ENCODE measurements at places on chromosomes 6 and 20.

DNA sequence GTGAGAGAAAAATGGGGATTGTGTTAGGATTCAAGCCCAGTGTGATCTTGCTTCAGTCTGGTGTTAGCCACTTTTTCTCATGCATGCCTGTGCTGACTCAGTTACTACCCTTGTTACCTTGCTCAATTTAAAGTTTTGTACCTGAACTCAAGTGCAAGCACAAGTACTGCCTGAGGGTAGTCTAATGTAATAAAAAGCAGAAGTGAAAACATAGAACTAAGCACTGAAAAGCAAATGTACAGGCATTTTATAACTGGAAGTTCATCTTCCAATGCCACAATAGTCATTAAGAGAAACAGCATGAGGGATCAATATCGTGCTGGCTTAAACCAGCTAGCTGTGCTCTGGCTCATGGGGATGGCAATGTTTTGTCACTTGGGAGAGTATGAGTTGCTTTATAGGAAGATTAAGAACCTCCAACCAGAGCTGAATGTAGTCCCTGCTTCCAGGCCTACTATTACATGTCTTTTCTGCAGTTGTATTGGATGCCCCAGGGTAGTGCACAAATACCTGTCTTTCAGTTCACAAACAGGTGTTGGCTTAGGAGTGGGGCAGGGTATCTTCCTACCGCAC is 48.7 kb downstream of the SLC35F1 start:
- H3K4me1 ChIP-seq, result peaks cover 67% of the 10 kb centered on the region
- H3K4me3 ChIP-seq, result peak overlapping the region; percentile 42
- H3K27me3 ChIP-seq, result no peaks in the 10 kb centered on the region
- peak overlapping the region; percentile 75 for H3K27ac ChIP-seq

GRCh38 chr20:4929686-4930397 is 71.5 kb downstream of the SLC23A2 start:
- no peaks in the 10 kb centered on the region for H3K36me3 ChIP-seq
- H3K27ac ChIP-seq, result peak overlapping the region; percentile 22
- no peak for DNase-seq
- peaks cover 11% of the 10 kb centered on the region for H3K4me1 ChIP-seq
- no peaks in the 10 kb centered on the region for H3K27me3 ChIP-seq

DNA sequence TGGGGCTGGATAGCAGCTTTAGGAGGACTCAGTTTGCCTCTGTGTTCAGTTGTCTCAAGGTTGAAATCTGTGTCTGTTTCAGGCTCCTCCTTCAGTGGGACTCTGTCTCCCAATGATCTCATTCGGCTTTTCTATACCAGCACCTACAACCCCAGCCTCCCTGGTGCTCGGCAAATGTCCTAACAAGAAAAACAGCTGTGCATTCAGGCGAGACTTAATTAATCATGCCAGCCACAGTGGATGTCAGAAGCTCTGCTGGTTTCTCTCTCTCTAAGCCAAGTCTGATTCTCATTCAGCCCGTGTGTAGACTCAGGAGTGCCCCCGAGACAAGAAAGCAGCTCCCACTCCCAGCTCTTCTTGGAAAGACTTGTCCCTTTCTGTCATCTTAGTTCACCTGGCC is 46.8 kb downstream of the SUN5 start:
- DNase-seq, result no peak
- no peak overlapping the region for H3K27ac ChIP-seq
- H3K4me3 ChIP-seq, result no peak overlapping the region
- peaks cover 11% of the 10 kb centered on the region for H3K36me3 ChIP-seq
- no peaks in the 10 kb centered on the region for H3K4me1 ChIP-seq
- peaks cover 7% of the 10 kb centered on the region for H3K27me3 ChIP-seq

DNA sequence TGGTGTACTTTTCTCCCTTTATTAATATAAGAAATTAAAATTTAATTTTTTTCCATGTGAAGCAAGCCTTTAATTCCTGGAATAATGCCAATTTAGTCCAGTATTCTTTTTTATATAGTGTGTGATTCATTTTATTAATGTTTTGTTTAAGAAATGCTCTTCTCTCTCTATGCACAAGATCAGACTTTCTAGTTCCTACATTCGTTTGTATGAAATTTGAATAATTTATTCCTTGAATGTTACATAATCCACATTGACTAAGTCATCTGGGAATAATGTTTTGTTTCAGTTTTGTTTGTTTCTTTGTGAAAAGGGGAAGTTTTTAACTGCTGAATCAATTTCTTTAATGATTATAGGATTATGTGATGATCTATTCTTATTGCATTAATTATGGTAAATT is 181.4 kb upstream of the ID4 start:
- H3K4me1 ChIP-seq, result no peaks in the 10 kb centered on the region
- H3K27ac ChIP-seq, result no peak overlapping the region
- no peak for DNase-seq
- H3K27me3 ChIP-seq, result no peaks in the 10 kb centered on the region
- H3K4me3 ChIP-seq, result no peak overlapping the region
- H3K36me3 ChIP-seq, result peaks cover 8% of the 10 kb centered on the region

DNA sequence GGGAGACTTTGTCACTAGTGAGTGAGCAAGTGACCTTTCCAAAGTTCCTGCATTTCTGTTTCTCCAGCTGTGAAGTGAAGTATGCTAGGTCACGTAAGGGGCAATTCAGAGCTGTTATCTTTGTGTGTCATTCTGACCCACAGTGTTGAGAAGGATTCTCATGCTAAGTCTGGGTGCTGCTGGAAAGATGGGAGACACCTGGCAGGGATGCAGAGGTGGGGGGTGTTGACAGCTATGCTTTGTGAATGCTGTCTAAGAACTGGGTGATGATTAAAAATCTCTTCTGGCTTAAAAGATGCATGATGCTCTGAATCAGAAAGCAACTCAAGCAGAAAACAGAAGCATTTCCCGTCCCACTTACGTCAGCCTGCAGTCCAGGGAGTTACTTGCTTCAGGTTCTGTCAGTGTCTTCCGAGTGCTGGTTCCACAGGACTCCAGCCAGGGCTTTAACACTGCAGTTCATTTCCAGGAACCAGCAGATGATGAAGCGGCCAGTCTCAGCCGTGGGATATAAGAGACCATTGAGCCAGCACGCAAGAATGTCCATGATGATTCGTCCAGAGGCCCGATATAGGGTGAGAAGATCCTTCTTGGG is 30.9 kb upstream of the ASXL1 start:
- peaks cover 7% of the 10 kb centered on the region for H3K4me1 ChIP-seq
- H3K27ac ChIP-seq, result peak overlapping the region; percentile 3
- H3K4me3 ChIP-seq, result no peak overlapping the region
- no peaks in the 10 kb centered on the region for H3K27me3 ChIP-seq

Data from neural crest cell (in vitro differentiated cells).